ENCODE measurements at places on chromosomes 4 and X.

GRCh38 chr4:75235359-75235951 is 278.7 kb downstream of the RCHY1 start:
- DNase-seq: no peak

DNA sequence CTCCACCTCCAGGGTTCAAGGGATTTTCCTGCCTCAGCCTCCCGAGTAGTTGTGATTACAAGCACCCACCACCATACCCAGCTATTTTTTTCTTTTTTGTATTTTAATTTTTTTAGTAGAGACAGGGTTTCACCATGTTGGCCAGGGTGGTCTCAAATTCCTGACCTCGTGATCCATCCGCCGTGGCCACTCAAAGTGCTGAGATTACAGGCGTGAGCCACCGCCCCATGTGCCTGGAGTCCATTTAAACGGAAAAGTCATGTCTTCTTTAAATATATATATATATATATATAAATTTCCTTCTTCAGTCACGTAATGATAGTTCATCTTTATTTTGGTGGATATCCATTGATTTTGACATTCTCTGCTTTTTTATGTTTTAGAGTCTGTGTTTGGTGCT is 264.0 kb upstream of the PITX2 start:
- no peak for DNase-seq

DNA sequence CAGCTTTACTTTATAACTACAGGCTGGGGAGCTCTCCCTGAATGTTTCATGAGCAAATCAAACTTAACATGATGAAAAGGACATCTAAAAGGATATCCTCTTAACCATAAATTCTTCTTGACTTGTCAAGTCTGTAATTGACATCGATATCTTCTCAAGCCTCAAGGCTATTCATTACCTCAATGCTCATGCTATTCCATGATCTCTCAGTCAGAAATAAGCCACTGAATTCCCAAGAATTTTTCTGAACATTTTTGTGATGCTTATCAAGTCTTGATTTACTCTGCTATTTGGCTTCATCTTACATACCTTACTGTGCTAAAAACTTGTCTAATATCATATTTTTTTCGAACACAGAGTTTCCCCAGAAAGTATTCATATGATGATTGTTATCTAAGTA is 433.4 kb downstream of the PDGFC start:
- peak; percentile 18 for DNase-seq

DNA sequence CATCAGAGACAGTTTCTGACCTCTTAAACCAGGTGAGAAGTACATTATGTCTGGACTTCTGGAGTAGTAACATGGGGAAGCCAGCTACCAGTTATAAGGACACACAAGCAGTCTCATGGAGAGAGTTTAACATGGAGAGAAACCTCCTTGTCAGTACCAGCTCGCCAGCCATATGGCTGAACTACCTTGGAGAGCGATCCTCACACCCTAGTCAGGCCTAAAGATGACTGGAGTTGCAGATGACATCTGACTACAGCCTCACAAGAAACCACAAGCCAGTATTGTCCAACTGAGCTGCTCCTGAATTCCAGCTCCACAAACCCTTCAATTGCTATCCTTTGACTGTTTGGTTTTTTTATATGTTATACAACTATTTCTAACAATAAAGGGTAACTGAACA is 49.8 kb downstream of the PDHA2 start:
- no peak for DNase-seq

GRCh38 chr4:42561031-42561430 is 95.9 kb downstream of the ATP8A1 start:
- no peak for DNase-seq

DNA sequence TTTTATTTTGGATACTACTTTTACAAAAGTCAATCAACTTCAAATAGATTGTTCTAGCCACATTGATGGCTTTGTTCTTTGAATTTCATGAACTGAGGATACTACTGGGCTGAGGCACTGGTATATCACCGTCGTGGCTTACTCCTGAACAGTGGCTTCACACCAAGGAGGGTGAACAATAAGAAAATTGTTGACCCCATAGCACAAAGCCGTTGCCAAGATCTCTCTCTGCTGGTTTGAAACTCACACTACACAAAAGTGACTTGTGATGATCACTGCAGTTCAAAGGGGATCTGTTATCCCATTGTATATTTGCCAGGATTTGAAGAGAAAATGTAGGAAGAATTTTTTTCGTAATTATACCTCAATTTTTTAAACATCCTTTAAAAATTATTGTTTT is 119.6 kb downstream of the PDLIM5 start:
- no peak for DNase-seq

- DNase-seq: no peak
Measured at GRCh38 chrX:71466979-71467523, 65.9 kb upstream of the OGT start.

GRCh38 chr4:71156616-71157015 is 163.2 kb downstream of the DCK start:
- no peak for DNase-seq

GRCh38 chrX:117977526-117977925 is 139.1 kb downstream of the KLHL13 start:
- DNase-seq: no peak

GRCh38 chr4:337932-338758 is 531 bp downstream of the ZNF141 start:
- DNase-seq: no peak

DNA sequence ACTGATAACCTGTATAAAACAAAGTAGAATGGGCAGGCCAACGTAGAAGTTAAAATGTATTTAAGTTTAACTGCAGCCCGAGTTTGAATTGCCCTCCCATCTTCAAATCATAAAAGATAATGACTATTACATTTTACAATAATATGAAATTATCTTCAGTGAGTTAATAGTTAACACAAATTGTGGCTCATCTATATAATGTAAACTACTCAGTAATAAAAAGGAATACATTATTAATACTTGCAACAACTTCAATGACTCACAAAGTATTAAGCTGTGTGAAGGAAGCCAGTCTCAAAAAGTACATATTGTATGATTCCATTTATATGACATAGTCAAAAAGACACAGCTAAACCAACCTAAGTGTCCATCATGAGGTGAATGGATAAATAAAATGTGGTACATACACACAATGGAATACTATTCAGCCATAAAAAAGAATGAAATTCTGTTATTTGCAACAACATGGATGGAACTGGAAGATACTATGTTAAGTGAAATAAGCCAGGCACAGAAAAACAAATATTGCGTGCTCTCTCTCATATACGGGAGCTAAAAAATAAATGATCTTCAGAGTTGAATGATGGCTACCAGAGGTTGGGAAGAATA is 7.8 kb downstream of the PLRG1 start:
- DNase-seq: no peak

- no peak for DNase-seq
Measured at GRCh38 chr4:169293343-169294176, 22.8 kb upstream of the SH3RF1 start.

GRCh38 chr4:5884796-5885195 is 8.1 kb downstream of the CRMP1 start:
- no peak for DNase-seq

DNA sequence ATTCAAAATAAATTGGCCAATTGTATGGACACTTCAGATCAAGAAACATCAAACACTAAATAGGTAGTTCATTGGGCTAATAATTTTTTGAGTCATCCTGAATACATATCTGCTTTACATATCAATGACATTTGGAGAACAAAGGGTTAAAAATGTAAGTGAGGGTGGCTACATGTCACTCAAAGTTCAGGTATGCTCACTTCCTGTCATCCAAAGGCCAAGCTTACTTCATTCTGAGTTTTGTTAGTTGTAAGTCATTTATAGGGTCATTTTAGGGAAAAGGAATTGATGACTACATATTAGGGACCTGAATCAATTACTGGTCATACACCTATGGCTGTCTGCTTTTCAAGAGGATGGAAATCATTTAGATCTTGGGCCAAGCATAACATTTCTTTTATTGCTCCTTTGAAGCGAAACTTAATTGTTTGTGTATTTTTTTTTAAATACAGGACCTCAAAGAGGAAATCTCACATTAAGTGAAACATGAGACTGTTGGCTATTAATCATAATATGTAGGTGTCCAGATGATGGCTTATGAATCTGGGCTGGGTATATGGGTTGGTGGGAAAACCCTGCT is 119.2 kb upstream of the LEF1 start:
- DNase-seq: no peak

DNA sequence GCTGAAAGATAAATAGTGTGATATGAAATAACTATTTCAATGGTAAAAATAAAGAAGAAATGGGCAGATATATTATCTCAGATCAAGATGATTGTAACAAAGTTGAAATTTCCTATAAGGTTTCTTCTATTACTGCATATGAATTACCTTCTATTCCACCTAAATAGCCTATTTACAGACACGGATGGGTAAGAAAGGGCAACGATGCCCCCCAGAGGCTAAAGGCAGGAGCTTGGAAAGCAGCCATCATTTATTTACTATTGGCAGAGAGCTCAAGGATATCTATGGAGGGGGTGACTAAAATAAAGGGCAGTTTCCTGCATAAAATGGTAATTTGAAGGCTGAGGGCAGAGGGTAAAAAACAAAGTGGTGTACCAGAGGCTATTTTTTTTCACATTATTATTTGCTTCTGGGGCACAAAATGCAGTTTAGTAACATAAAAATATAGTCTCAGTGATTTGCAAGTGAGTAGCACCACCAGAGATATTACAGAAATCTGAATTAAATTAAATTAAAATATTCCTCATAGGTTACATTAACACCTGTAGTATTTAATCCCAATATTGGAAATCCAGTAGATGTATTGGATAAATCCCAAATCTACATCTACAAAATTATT is 123.1 kb downstream of the BTC start:
- peak; percentile 60 for DNase-seq

DNA sequence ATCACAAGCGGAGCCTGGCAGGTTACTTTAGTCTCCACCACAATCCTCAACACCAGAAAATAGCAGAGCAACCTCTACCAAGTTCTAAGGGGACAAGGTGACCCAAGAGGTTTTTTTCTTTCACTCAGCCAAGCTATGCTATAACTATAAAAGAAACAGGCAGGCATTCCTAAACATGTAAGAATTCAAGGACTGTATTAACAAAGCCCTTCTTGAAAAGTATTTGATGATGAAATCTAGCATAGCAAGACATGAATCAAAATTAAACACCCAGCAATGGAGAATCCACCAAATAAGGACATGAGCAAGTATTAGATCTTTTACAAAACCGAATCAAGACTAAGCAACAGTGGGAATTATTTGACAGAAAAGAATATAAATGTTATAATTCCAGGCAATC is 25.7 kb upstream of the C1QTNF7 start:
- peak; percentile 87 for DNase-seq

DNA sequence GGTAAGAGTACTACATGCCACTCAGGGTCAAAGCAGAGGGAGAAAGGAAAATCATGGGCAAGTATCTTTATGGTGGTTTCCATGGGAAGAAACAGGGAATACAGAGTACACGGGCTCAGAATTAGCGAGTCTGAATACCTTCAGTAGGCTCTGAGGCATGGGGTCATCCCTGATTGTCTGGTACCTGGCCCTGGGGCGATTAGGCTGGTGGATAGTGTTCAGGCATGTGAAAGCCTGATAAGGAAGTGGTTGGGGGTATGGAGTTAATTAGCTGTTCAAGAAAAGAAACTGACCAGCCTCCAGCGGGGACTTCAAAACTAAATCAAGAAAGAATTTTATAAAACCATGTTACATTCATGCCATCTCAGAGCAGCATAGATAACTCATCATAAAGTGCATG is 518.8 kb downstream of the RAB28 start:
- no peak for DNase-seq

- DNase-seq: peak; percentile 42
Measured at GRCh38 chr4:52197306-52197705, 146.2 kb downstream of the SPATA18 start.

GRCh38 chr4:182240161-182241130 is 2.8 kb upstream of the TENM3 start:
- peak; percentile 82 for DNase-seq

- DNase-seq: no peak
Measured at GRCh38 chrX:136866337-136867095, 14.0 kb downstream of the RBMX start.

Data from fibroblast of skin of back (primary cell).